Hepatocyte (in vitro differentiated cells): ENCODE measurements at places on chromosomes 1 and 21. TPM values are rescaled to one million over a fixed set of nuclear protein-coding genes. Genes with fewer than 3 reads are reported as not detected.

DNA sequence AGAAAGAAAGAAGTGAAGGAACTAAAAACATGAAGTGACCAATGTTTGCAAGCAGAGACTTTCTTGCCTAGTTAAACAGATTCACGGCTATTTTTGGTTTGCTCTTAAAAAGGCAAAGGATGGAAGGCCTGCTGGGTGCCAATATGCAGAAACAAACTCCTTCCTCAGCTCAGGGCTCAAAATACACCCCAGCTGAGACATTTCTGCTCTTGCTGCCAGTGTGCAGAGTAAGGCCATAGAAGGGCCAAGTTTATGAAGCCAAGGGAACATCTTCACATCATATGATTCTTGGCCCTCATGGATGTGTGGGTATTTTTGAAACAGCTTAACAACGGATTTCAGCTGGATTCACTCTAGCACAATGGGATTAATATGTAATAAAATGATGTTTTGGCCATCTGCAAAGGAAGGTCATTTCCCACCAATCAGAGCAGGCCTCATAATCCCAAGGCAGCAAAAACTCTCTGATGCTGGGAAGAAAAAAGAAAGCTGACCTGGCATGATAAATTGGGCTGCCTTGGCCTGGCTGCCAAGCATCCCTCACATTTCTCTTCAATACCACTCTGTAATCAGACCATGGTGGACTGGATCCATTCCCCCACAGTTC lies 70.7 kb downstream of the CAPZB start:
- DNase-seq, result no peak

DNA sequence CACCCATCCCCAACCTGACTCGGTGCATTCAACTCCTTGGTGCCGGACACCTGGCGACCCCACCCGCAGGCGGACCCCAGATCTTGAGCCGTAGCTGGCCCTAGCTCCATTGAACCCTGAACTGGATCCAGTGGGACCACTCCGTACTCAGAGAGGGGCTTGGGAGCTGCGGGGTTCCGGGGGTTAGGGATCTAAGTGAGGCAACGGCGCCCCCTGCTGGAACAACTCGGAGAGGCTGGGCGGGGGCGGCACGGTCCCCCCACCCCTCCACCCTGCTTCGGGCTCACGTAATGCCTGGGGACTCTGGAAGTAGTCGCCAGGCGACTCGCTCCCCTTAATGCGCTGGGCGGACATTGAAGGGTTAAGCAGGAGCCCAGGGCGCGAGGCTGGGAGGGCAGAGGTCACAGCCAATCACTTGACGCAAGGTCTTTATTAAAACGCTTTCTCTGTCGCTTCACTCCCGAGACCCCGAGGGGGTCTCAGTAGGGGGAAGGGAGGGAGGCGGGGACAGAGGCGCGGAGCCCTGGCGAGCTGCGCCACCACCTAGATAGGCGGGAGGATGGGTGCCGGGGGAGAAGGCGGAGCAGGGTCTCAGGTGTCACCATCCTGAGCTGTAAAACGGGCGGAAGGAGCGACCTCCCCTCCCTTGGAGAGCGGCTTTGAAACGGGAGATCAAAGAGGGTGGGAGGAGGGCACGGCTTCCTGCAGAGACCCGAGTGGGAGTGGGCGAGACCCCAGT lies 704 bp upstream of the CRABP2 start:
- DNase-seq, result peak; percentile 90

GRCh38 chr1:184389446-184389845 lies 2.6 kb downstream of the C1orf21 start:
- no peak for DNase-seq

The ABCA4 gene
- 1.4 and 2.1 TPM in 2 replicates for polyA plus RNA-seq

GRCh38 chr1:157880621-157881020 lies 39.0 kb upstream of the CD5L start:
- no peak for DNase-seq

- DNase-seq, result no peak
Measured at GRCh38 chr1:204338997-204339396, 20.7 kb downstream of the PLEKHA6 start.

GRCh38 chr21:41080485-41081121 lies 87.4 kb upstream of the BACE2 start:
- DNase-seq, result no peak

The OR2L8 gene
- polyA plus RNA-seq, result not detected in 2 replicates

DNA sequence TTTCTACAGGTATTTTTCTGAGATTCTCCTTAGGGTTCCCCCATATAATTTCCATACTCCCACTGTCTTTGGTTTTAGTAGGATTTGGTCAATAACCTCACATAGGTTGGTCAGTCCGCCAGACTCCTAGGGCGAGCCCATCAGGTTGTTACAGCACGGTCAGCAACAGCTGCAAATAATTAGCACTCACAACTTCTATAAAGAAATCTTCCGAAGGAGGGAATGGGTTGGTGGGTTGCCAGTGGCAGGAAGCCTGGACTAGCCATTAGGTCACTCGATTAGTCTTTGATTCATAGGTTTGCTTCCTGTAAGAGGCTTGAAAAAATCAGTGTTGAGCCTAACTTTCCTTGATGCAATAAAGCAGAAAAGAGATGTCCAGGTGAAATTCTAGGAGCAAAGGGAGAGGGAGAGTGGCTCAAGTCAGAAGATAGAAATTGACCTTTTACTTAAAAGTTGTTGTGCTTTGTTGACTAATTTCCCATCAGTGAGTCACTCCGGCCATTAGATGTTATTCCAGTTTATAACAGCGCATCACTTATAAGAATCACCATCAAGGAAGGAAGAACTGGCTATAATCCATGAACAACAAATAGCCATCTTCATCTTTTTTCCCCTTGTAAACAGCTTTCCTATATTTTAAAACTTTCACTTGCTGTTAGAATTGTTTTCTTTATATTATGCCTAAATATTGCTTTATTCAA lies 88.3 kb downstream of the TPR start:
- no peak for DNase-seq

The ZYG11A gene
- polyA plus RNA-seq, result 0.40 TPM in 2 replicates

- DNase-seq, result no peak
Measured at GRCh38 chr1:233448109-233448689, 120.7 kb downstream of the MAP3K21 start.

DNA sequence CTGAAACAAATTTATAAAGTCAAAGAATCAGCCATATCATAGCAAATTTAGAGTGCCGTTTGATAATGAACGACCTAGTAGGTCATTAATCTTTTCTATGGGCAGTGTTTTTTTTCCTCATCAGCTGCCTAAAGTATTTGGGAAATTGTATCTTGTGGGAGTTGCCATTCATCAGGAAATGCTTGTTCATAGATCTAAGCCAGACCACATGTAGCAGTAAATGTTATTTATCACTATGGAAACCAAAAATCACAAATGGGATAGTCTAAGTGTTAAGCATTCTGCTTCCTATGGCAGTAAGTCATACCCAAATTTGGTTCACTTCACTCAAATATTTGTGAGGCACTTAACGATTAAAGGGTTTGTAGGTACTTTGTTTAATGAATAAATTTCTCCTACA lies 52.9 kb downstream of the LRRC8D start:
- no peak for DNase-seq

The TMEM54 gene
- 52.6 and 64.7 TPM in 2 replicates for polyA plus RNA-seq

- DNase-seq, result no peak
Measured at GRCh38 chr1:205245096-205245495, 17.4 kb downstream of the TMCC2 start.

GRCh38 chr1:14094611-14095400 lies 394.8 kb downstream of the PRDM2 start:
- peak; percentile 28 for DNase-seq

- DNase-seq, result no peak
Measured at GRCh38 chr1:12251442-12251841, 21.6 kb downstream of the VPS13D start.

DNA sequence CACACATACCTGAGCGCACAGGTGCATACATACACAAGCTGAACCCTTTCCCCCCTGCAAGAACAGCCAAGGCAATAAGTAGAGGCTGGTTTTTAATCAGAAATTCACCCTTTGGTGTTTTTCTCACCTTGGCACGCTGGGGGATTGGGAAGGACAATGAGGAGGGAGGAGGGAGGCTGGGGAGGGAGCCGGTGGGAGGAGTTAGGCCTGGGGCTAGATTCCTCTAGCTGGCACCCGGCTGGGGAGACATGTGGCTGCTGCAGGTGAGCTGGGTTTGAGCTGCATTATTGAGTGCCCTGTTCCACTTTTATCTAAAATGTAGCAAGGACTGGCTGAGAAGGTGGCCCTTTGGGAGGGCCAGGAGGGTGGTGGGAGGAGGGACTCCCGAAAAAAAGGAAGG lies 97.8 kb upstream of the CSF3R start:
- DNase-seq, result no peak

DNA sequence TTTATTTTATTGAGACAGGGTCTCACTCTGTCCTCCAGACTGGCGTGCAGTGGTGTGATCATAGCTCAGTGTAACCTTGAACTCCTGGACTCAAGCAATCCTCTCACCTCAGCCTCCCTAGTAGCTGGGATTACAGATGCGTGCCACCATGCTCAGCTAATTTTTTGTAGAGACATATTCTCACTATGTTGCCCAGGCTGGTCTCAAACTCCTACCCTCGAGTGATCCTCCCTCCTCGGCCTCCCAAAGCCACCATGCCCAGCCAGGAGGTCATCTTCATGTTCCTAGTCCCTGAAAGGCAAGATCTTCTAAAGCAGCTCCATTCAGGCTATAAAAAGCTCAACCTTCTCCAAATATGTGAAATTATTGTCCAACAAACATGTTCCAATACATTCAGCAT lies 53.9 kb downstream of the TOR1AIP2 start:
- no peak for DNase-seq

- DNase-seq, result no peak
Measured at GRCh38 chr1:200211157-200211556, 183.6 kb downstream of the NR5A2 start.

- DNase-seq, result no peak
Measured at GRCh38 chr1:33848205-33848937, 15.5 kb upstream of the HMGB4 start.

The DMBX1 gene
- polyA plus RNA-seq, result 0.32 TPM in 1 of 2 replicates, not detected in the other

DNA sequence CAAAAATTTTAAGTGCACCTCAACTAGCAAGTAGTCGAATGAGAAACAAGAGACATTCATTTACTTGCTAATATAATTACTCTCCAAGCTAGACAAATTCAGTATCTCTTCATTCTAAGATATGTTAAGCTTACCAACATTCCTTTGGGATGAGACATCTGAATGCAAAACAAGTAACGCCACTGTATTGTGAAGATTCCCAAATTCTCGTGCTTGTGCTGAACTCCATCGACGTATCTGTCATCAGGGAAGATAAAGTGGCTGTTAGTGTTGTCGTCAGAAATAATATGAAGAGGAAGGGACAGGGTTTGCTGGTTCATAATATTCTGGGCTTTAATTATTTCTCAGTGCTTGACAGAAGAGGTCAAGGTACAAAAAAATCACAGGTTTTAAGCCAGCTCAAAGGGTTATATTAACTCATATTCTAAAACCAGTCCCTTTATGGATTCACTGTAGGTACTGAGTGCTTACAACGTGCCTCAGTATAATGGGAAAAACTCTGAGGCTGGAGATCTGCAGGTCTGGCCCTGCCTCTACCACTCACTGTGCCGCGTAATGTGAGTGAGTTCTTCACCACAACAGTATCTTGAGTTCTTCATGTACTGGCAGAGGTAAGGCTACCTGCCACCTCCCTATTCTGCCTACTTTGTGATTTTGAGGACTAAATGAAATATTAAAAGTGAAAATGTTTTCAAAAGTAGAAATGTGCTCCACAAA lies 42.0 kb downstream of the PCSK9 start:
- no peak for DNase-seq

The OR10Z1 gene
- polyA plus RNA-seq, result not detected in 2 replicates

DNA sequence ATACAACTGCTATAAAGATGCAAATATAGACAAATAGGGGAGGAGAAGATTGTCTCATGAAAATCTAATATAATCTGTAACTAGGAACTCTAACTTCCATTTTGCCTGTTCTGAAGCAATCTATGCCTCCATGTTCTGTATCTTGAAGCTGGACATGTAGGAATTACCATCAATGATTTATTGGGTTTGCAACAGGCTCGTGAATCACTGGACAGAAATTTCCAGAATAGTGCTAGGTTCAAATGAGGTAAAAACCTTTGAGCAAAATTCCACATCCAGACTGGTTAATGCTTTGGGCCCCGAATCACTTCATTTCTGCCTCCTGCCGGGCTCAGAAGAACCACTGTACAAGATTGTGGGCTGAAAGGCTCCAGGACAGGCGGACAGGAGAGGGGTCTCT lies 110.7 kb upstream of the CTTNBP2NL start:
- no peak for DNase-seq

- DNase-seq, result no peak
Measured at GRCh38 chr21:37478794-37479193, 112.2 kb downstream of the DYRK1A start.

GRCh38 chr1:2637442-2638145 lies 4.8 kb upstream of the MMEL1 start:
- no peak for DNase-seq

The RBP7 gene
- polyA plus RNA-seq, result 0.25 and 0.61 TPM in 2 replicates

The ESRRG gene
- 2.8 and 7.1 TPM in 2 replicates for polyA plus RNA-seq

- no peak for DNase-seq
Measured at GRCh38 chr1:207808911-207809555, 57.2 kb downstream of the CD46 start.

DNA sequence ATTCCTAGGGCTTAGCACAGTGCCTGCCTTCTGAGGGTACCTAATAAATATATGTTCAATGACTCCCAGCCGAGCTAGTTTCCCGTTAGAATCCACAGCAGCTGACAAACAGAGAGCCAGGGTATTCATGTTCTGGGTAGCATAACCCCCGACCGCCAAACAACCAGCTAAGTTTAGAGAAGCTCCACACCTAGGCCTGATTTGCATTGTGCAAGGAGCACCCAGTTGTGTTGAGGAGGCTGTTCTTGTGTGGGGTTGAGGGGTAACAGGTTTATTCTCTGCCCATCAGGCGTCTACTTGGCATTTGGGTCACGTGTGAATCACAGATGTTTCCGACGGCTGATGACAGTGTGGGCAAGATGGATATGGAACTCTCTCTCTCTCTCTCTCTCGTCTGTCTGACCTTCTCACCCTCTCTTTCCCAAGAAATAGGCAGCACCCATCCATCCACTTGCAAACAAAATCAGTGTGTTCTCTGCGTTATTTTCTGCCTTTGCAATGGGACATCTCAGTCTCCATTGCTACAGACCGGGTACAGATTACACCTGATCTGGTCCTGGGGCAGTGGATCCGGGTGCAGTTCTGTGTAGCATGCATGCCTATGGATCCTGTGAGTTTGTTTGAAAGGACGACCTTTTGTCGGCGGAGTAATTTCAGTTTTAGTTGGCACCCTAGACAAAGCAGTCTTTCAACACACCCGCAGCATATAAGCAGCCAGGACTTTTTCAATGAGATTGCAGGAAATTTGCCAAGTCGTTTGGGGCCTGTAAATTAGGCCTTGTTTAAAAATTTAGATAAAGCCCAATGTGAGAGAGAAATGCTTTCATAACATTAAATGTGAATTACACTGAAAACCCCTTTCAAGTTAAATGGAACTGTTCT lies 29.4 kb downstream of the KAZN start:
- DNase-seq, result no peak

DNA sequence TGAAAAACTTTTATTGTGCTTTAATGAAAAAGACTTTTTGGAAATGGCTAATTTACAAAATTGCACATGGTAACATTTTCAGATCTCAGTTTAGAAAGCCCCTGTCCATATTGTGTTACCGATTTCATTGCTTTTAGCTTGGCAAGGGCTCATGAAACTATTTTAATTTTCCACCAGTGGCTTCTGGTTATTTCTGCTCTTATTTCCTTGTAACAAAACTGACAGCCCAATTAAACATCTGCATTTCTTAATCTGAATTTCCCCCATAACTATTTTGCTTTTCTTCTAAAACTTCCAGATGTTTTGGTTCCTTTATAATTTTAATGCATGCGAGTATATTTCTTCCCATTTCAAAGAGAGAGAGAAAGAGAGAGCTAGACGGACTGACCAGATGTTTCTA lies 264.8 kb downstream of the PTPRC start:
- DNase-seq, result no peak
